ENCODE measurements at places on chromosomes 7 and 10. TPM values are rescaled to one million over a fixed set of nuclear protein-coding genes. Genes with fewer than 3 reads are reported as not detected.

The DHX32 gene
- 22.7 TPM for total RNA-seq

The PRSS37 gene
- total RNA-seq, result not detected

The ACBD7 gene
- total RNA-seq, result 1.2 TPM

The GSTO2 gene
- total RNA-seq, result 1.3 TPM

The IGFBP3 gene
- 0.82 TPM for total RNA-seq

The PTPRE gene
- 33.3 TPM for total RNA-seq

The DNAH11 gene
- total RNA-seq, result not detected

The EGR2 gene
- total RNA-seq, result 91.3 TPM

The IL2RA gene
- total RNA-seq, result 1,215 TPM

The CXCL12 gene
- not detected for total RNA-seq

The GPR146 gene
- 2.1 TPM for total RNA-seq

The TMEM184A gene
- total RNA-seq, result not detected

Data from activated CD8-positive, alpha-beta memory T cell treated with anti-CD3 and anti-CD28 coated beads for 36 hours (primary cell).